GM12892 (cell line): ENCODE measurements at places on chromosomes 5 and 9.

DNA sequence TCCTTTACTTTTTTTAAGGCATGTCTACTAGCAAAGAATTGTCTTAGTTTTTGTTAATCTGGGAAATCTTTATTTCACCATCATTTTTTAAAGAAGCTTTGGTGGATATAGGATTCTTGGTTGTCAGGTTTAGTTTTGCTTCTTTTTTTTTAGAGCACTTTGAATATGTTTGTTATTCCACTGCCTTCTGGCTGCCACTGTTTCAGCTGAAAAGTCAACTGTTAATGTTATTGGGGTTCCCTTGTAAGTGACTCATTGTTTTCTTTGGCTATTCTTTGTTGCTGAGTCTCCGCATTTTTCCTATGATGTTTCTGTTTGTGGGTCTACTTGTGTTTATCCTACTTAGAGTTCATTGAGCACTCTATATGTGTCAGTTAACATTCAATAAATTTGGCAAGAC is 44.4 kb downstream of the PHAX start:
- no peak for DNase-seq

- DNase-seq = no peak
Observed at GRCh38 chr5:96344678-96345577, 88.1 kb downstream of the PCSK1 start.

DNA sequence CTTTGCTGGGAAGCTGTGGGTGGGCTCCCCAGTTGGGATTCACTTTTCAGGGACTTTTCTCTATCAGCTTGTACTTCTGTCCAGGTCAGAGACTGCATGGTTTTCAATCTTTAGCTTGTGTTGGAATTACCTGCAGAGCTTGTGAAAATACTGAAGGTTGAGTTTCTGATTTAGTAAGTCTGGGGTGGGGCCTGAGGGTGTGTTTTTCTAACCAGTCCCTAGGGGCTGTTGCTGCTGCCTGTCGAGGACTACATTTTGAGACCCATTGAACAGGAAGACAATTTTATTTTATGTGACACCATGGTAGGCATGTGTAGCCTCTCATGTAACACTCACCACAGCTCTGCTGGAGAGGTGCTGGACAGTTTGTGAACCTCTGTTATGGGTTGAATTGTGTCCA is 14.7 kb upstream of the MLANA start:
- no peak for DNase-seq

GRCh38 chr5:24539613-24540012 is 105.2 kb downstream of the CDH10 start:
- DNase-seq = no peak

DNA sequence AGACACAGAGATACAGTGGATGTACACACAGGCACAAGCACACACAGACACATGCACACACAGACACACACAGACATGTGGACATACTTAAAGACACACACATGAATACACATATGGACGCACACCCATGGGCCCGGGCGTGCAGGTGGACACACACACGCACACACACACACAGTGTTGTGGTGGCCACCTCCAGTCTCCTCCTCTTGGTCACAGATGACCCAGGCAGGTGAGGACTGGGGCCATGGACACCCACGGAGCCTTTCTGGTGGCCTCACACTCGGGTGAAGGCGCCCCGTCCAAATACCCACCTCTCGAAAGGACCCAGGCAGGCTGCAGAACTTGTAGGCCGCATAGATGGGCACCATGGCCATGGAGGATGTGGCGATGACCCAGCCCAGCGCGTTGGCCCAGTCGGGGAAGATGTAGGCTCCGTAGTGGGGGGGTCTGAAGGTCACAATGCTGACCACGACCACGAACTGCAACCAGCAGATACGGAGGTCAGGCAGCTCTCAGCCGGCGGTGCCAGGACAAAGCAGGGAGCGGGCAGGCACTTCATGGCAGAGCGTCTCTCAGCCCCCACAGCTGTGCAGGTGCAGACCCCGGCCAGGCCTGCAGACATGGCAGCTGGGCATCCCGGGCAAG is 42.5 kb downstream of the SLC6A3 start:
- DNase-seq = no peak

- no peak for DNase-seq
Observed at GRCh38 chr5:179382486-179382885, 37.2 kb upstream of the ADAMTS2 start.

DNA sequence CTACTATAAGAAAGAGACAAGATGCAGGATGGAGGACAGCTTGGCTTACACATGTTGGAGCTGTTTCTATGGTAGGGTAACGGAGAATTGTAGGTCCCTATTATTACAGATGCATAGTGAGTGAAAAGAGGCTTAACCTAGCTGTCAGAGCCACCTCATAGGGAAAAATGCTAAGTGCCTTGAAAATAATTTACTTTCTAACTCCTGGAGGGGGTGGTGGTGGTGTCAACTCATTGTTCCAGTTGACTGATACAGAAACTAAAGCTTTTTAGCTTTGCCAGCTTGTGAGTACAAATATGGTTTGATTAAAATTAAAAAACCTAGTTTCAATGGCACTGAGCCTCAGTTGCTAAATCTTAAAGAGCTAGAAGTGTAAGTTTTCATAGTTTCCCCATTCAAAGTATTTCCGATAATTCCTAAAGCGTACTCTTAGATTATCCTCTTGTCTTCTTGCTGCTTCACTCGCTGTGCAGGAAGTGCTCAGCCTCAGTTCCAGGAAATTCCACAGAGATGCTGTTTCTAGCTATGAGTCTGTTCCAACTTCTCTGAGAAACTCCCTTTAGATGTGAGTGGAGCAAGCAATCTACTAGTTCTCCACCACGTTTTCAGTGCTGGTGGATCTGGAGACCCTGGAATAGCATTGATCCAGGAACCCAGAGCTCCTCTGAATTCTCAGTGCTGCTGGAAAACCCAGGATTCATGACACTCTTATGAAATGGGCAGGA is 265.2 kb downstream of the DMAC1 start:
- no peak for DNase-seq

DNA sequence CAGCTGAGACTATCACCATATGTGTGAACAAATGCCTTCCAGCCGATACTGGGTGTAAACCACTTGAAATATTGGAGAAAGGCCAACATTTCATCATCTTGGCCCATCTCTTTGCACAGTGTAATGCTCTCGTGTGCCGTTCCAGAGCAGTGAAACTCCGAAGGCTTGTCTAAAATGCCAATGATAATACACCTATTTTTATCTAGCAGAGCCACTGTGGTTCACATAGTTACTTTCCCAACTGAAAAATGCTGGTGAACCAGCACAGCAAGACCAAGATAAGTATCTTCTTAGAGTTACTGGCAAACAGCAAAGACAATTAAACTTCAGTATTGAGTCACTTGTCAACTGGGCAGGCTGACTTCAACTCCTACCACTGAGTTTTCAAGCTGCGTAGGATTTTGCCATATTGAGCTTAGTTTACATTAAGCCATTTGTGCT is 379.9 kb upstream of the ACTBL2 start:
- DNase-seq = no peak

- no peak for DNase-seq
Observed at GRCh38 chr5:157915638-157916037, 56.7 kb upstream of the CLINT1 start.

- DNase-seq = peak; percentile 25
Observed at GRCh38 chr9:36008774-36009300, 27.9 kb upstream of the RECK start.

DNA sequence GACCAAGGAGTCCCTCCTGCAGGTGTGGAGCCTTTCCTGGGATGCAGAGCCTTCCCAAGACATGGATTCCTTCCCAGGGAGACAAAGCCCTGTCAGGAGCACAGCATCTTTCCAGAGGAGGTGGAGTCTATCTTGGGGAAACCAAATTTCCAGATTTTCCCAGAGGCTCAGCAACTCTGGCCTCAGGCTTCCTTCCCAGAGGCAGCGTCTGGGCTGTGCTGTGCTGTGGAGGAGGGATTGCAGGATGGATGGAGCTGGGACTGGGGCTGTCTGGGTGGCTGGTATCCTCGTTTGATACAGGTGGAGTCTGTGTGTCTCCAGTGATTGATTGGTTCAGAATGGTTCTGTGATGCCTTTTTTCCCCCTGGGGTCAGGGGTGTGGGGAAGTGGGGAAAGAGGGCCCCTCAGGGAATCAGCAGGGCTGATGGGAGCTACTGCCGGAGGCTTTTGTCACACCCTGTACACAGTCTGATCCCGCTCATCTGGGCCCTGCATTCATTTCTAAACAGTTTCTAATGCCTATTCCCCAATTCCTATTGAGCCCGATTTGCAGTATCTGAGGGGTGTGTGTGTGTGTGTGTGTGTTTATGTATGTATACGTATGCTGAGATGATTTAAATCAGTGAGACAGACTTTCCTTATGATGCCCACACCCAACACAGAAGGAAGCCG is 16.0 kb downstream of the OR13J1 start:
- no peak for DNase-seq

- no peak for DNase-seq
Observed at GRCh38 chr9:89684912-89685636, 80.3 kb downstream of the GADD45G start.

GRCh38 chr5:88093765-88094164 is 174.9 kb downstream of the TMEM161B start:
- DNase-seq = no peak

DNA sequence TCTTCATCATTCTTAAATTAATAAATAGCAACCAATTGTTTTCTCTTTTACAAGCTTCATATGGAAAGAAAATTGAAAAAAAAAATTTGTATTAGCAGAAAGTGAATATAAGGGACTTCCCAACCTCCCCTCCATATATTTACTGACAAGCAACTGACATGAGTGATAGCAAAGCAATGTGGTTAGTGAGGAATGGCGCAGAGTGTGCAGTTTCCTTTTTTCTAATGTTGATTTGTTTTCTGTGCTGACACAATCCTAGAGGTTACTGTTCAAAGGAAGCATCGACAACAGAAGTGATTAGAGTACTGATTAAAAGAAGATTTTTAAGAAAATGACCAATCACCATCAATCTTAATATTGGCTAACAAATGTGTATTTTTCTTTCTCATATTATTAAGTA is 1.7 kb upstream of the PTGER4 start:
- DNase-seq = no peak

DNA sequence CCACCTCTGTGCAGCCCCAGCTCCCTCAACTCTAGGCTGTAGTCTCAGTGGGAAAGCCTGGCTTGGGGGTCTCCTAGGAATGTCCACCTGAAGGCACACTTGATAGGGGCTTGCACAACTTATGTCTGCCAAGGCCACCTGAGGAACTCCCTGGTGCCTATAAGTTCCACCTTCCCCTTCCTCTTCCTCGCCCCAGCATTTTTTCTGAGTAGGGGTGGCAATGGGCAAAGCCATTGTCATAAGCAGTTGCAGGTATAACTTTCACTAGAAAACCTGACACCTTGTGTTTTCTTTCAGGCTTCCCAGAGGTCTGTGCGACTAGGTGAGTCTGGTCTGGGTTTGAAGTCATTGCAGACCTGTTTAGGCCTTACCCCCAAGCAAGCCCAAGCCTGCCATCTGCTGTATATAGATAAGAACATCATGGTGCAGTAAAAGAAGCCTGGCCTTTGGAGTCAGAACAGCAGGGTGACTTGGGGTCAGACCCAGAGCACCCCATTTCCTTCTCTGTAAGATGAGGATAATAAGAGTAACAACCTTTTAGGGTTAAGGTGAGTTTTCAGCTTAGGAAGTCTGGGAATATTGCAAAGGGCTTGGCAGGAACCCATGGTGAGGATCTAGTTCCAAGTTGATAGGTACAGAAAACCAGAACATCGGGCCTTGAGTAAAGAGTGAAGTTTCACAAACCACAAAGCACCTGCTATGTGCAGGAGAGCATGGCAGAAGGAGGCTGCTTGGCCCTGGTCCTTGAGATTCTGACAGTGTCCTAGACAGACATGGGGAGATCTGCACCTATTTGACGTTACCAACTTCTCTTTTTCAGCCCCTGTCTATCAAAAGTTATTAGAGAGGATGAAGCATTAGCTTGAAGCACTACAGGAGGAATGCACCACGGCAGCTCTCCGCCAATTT is 33.8 kb downstream of the TGFBI start:
- DNase-seq = no peak

DNA sequence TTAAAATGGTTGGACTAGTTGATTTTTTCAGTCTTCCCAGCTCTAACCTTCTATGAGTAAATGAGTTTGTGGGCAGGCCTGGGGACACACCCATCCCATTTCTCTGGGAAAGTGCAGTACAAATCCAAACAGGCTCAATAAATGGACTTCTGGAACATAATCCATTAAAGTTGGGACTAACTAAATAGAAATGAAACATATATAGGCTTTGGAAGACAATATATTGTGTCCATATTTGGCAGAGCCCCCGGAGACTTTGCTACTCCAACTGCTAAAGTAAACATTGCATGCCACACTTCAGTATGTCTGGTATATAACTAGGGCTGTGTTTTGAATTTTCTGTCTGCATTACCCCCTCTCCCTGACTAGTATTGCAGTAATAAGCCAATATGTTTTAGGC is 191.4 kb upstream of the DAB2 start:
- DNase-seq = no peak

DNA sequence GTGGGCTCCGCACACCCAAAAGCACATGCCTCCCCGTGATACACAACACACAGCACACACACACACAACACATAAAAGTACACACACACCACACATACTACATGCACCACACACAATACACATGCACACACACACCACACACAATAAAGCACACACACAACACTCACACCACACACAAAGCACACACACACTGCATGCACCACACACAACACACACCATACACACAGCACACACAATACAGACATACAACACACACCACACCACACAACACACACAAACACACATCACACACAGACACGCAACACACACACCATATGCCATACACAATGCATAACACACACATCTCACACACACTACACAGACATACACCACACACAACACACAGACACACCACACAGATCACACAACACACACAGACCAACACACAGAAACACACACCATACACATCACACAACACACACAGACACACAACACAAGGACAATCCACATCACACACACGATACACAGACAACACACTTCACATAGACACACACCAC is 3.4 kb upstream of the CCDC187 start:
- DNase-seq = no peak

DNA sequence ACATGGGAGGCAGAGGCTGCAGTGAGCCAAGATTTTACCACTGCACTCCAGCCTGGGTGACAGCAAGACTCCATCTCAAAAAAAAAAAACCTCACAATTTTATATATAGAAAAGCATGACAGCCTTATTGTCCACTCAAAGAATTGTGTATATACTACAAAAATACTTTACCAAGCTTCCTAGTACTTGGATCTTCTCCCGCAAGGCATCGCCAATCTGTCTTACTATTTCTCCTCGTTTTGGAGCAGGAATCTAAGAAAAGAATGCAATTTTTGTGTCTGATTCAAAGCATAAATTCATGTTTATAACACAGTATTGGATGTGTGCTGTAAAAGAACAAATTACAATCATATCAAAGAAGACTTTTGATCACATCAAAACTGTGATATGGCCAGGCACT is 11.3 kb downstream of the ALDH7A1 start:
- DNase-seq = no peak

GRCh38 chr9:13461414-13461991 is 182.0 kb upstream of the MPDZ start:
- DNase-seq = no peak

DNA sequence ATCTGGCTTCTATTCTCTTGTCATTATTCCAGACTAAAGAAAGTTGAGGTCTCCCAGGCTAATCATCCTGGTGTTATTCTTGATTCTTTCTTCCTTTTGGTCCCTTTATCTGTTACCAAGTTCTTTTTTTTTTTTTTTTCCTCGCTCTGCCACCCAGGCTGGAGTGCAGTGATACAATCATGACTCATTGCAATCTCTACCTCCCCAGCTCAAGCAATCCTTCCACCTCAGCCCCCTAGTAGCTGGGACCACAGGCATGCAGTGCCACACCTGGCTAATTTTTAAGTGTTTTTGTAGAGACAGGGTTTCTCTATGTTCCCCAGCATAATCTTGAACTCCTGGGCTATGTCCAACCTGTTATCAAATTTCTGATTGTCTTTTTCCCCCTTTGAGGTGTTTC is 126.6 kb upstream of the DHFR start:
- no peak for DNase-seq
